GM12864 (cell line): ENCODE measurements at places on chromosomes 11 and 22.
A peak's percentile ranks its signal among the peaks of the same experiment; 100 is the strongest.

- DNase-seq = no peak
Observed at GRCh38 chr11:69387409-69387885, 93.5 kb downstream of the MYEOV start.

GRCh38 chr11:17775507-17776211 lies 41.1 kb downstream of the KCNC1 start:
- no peak for DNase-seq

- no peak for DNase-seq
Observed at GRCh38 chr11:33063326-33063881, 24.0 kb downstream of the TCP11L1 start.

DNA sequence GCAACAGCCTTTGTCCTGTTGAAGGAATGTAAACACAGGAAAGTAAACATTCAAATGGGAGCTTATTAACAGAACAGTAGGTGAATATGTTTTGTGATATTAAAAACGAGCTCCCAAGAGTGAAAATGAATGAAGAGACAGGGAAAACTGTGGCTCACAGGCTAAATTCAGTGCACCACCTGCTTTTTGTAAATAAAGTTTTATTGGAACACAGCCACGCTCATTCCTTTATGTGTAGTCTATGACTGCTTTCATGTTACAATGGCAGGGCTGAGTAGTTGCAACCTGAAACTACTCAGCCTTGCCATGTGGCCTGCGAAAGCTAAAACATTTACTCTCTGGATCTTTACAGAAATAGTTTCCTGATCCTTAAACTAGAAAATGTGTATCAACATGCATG lies 136.9 kb downstream of the MYO18B start:
- no peak for DNase-seq

DNA sequence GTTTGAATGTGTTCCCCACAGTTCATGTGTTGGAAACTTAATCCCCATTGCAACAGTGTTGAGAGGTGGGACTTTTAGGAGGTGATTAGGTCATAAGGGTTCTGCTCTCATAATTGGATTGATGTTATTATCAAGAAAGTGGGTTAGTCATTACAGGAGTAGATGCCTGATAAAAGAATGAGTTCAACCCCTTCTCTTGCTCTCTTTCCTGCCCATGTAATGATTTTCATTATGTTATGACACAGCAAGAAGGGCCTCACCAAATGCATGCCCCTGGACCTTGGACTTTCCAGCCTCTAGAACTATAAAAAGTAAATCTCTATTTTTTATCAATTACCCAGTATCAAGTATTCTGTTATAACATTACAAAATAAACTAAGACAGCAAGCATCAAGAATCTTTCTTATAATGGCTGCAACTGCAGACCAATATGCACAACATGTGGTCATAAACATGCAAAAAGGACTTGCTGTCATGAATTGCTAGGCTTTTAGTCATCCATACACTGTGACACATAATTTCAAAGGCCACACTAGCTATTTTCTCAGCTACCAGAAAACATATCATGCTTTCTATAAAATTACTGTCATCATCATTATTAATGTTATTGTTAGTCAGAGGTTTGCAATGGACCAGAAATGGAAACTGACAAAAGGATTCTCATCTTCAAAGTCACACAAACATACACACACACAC lies 99.9 kb upstream of the GUCY1A2 start:
- no peak for DNase-seq

GRCh38 chr11:129223701-129224149 lies 31.6 kb upstream of the ARHGAP32 start:
- DNase-seq = no peak

DNA sequence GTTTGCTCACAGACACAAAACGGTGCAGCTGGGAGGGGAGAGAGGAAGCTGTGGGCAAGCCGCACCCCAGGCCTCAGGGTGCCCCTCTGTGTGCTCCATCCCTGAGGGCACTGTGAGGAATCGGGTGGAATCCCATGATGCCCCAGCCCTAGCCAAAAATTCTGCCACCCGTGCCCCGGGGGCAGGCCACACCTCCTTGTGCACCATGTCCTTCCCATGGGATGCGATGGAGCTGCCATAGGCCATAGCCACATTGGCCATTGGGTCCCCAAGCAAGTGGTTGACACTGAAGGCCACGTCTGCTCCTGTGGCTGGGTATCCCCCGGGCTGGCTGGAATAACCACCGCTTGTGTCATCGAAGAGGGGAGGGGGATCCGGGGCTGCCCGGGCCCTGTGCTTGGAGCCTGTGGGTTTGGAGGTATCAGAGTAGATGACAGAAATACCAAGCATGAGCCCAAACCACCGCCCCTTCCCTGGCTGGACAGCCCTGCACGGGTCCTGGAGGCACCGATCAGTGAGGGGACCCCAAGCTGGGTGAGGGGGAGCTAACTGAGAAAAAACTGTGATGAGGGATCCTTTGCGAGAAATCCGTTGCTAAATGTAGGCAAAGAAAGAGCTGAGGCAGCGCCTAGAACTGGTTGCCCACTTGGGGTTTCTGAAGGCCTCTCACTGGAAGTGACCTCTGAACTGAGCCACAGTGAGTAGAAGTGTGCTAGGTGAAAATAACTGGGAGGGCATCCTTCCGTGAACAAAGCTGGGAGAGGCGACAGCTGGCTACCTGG lies 863 bp downstream of the YIF1A start:
- DNase-seq = no peak

DNA sequence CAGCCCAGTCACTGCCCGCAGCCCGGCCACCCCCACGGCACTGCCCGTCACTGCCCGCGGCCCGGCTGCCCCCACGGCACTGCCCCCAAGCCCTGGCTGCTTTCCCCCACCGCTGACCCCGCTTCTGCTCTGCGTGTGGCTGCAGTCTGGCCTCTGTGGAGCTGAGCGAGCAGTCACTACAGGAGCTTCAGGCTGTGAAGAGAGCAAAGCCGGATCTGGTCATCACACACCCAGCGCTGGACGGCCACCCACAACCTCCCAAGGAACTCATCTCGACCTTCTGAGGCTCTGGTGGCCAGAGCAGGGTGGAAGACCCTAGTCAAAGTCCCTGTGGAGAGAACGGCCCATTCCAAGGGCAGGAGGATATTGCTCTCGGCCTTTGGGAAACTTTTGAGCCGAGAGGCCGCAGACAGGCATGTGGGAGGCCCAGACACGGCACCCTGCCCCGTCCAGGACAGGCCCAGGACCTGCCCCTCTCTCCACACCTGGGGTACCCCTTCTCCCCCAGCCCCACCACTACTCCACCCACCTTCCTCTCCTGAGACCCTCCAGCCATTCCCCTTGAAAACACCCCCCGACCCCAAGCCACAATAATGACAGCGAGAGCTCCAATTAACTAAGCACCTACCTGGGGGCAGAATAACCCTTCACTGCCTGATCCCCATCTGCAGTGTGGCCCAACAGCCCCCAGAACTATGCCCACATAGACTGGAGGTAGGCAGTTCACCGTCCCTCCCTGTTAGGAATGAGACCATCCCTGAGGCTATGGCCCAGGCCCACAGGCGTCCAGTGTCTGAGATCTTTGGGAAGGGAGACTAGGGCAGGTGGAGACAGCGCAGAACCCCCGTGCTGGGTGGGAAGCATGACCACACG lies 3.7 kb upstream of the PGGHG start:
- no peak for DNase-seq

DNA sequence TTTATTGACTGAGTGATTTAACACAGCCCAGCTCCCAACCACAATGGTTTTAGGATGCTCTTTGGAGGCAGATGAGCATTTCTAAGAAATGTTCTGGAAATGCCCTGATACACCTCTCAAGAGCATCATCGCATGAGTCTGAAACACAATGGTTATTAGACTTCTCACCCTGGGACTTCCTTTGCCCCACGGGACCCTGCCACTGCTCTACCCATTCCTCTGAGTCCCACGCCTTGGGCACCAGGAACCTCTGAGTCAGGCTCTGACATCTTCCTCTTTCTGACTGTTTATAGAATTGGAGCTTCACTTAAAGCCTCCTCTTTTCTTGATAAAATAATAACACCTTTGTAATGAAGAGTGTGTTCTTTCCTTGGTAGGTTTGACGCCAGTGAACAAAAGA lies 85.6 kb upstream of the PARVA start:
- DNase-seq = no peak

GRCh38 chr22:16601437-16602223 lies 9.0 kb upstream of the CCT8L2 start:
- no peak for DNase-seq

DNA sequence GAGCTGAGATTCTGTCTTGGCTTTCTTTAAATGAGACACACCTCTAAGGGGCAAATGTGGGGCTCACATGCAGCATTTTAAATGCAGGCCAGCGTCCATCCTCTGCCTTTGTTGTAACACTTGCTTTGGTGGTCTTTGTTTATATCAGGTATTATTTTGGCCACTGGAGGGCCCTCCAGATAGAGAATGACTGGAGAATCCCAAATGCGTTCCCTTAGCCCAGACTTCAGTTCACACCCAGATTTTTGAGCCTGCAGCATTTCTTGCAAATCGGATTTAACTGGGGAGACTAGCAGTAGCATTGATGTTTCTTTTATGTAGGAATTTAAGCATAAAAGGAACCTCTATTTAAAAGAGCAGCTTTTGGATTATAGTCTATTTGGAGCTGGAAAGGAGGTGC lies 200.2 kb upstream of the SORL1-AS1 start:
- no peak for DNase-seq

DNA sequence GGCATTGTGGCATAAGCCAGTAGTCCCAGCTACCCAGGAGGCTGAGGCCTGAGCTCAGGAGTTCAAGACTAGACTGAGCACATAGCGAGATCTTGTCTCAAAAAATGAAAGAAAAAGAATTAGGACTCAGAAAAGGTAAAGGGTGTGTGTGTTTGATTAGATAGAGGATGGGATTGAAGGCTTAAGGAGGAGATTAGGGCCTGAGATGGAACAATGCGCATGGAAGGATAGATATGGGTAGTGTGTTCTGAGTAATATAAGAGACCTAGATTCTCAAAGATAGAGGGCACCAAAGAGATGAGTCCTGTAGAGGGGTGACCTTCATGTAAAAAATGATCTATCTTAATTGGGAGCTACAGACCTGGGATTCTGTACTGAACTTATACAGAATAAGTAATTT lies 17.3 kb upstream of the RAB30 start:
- no peak for DNase-seq

GRCh38 chr11:9384535-9385326 lies at the start of gene IPO7:
Gene IPO7 (plus strand): TSS chr11:9384652. CDS start chr11:9384764, 112 bp downstream.
- DNase-seq = peak; percentile 83

DNA sequence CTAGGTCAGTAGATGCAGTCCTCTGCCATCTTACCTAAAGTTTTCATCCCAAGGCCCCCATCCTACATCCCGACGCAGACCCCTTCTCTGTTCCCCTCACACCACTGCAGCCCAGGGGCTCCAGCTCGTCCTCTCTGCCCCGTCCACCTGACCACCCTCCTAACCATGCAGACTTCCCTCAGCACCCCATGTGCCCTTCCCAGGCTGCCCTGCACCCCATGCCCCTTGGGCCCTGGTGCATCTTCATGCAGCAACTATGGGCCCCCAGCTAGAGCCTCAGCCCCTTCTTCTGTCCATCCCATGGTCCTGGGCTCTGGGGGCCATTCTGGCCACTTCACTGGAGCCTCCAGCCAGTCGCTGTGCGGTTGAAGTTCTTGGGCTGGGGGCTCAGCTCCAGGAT lies 2.9 kb downstream of the PRR33 start:
- no peak for DNase-seq

GRCh38 chr11:25727944-25728343 lies 604.0 kb upstream of the ANO3 start:
- no peak for DNase-seq

DNA sequence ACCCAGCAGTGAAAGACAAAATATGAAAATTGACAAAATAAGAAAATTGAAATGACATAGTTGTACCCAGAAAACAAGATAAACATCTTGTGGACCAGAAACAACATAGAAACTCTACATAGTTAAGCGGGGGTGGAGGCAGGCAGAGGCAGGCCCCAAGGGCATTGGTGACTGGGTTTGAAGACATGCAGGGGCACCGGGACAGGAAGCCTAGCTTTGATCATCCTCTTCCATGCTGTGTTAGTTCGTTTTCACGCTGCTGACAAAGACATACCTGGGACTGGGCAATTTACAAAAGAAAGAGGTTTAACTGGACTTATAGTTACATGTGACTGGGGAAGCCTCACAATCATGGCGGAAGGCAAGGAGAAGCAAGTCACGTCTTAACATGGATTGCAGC lies 33.5 kb upstream of the CRTAM start:
- no peak for DNase-seq
